Frontal cortex (tissue), 4 donors: ENCODE measurements at places on chromosomes 3 and 15. TPM values are rescaled to one million over a fixed set of nuclear protein-coding genes. Genes with fewer than 3 reads are reported as not detected.

DNA sequence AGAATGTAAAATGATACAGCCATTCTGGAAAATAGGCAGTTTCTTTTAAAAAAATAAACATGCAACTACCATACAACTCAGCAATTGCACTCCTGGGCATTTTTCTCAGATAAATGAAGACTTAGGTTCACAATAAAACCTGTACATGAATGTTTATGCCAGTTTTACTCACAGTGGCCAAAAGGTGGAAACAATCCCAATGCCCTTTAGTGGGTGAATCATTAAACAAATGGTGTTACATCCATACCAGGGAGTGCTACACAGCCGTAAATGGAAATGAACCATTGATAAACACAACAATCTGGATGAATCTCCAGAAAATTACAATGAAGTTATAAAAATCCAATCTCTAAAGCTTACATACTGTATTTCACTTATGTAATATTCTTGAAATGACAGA is 140.3 kb downstream of the ADAMTSL3 start:
- no peak for DNase-seq

GRCh38 chr3:190064112-190064511 is 56.6 kb downstream of the P3H2 start:
- no peak for DNase-seq

- DNase-seq: no peak
These were observed 67.8 kb downstream of the TTC23 start for GRCh38 chr15:99181545-99181971.

DNA sequence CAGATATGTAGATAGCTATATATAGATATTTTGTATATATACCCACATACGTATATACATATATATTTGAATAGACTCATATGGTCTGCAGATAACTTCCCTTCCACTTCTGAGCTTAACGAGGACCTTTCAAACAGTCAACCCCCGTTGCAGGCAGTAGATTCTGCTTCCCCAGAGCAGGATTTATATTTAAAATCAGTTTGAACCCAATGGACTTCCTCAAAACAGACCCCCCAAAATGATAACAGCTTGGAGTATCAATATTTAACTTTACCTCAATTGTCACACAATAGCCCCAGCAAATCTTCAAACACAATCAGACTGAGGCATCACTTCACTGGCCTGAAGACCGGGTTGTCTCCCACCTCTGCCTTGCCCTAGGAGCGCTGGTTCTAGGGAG is 218.3 kb downstream of the MEIS2 start:
- DNase-seq: no peak

Gene NR2E3
- not detected for total RNA-seq

DNA sequence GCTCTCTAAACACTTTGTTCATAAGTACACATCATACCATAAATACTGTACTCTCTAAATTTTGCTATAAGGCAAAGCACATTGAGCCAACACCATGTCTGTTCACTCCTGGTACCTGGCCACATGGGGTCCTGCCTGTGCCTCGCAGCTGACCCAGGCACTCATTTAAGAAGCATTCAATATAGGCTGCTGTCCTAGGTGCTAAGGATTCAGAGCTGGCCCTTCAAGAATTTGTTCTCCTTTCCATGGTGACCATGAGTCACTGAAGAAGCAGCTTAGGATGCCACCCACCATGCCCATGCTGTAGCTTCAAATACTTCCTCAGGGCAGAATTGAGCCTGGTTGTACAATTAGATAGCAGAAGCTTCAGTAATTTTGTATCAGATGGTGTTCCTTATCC is 119.2 kb upstream of the ZBED2 start:
- no peak for DNase-seq

DNA sequence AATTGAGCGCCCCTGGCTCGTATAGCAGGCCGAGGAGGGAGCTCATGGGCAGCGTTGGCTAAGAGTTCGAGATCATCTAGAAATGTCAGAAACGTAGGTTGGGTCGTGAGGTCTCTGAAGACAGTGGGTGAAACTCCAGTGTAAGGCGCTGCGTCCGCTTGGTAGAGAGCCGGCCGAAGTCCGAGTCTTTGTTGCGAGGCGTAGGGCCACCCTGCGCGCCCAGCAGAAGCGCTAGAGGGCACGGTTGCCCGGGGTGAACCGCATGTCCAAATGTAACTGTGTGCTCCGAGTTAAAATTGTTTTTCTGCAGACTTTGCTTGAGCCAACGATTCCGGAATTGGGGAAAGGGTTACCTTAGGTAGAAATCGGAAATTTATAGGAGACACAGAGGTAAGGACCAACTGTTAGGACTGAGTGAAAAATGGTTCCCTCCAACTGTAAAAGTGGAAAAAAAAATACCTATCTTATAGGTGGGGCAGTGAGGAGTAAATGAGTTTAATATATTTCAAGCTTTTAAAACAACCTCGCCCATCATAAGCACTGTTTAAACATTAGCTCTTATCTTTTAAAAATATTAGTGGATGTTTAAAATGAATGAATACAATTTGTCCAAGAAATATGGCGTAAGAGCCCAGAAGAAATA is 993 bp upstream of the SIAH2 start:
- DNase-seq: peak; percentile 73

Gene IQCF5
- not detected for total RNA-seq

Gene FMN1
- 1.2 TPM for total RNA-seq

Gene SAMD7
- total RNA-seq: not detected

GRCh38 chr3:182198345-182198744 is 486.6 kb downstream of the SOX2 start:
- DNase-seq: no peak
